ENCODE measurements at places on chromosomes 5 and 9.

GRCh38 chr5:66553916-66554575 lies 42.1 kb upstream of the MAST4 start:
- no peak for DNase-seq

- no peak for DNase-seq
These were observed 45.0 kb upstream of the PRR16 start for GRCh38 chr5:120419127-120419526.

DNA sequence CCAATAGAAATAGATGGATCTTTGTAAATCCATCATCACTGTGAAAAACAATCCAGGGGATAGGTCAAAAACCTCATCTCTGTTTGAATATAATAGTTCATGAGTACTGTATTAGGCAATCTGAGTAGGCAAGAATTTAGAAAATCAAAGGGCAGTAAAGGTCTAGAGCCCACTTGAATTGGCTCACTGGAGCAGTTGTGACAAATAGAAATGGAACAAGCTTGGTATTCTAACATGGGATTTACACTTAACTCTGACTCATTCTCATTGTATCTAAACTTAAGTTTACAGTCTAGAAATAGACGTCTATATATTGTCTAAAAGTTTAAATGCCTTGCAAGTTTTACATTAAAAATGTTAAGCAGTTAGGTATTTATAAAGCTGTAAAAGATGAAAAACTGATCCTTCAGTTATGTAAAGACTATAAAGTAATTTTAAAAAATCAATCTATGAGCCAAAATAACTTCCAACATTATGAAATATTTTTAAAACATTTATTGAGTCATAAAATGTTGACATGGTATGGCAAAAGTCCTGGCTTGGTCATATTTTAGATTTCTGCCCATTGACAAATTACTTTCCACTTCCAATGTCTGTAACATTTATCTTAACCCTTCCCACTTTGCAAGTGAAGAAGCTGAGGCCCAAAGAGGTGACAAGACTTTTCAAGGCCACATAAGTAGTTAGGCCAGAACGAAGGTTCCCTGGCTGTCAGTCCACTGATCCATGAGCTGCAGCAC lies 203.7 kb upstream of the NREP start:
- no peak for DNase-seq

- DNase-seq, result no peak
These were observed 978.2 kb downstream of the CDH9 start for GRCh38 chr5:26060212-26060611.

- DNase-seq, result no peak
These were observed 69.0 kb downstream of the UGCG start for GRCh38 chr9:111965566-111966019.

- DNase-seq, result no peak
These were observed 64.2 kb downstream of the SLC44A1 start for GRCh38 chr9:105308461-105309341.
